Esophagus squamous epithelium (tissue), 5 donors: ENCODE measurements at places on chromosomes 2 and 18. TPM values are rescaled to one million over a fixed set of nuclear protein-coding genes. Genes with fewer than 3 reads are reported as not detected.

Gene GRB14
- total RNA-seq: 0.31 TPM

Gene DCDC2C
- total RNA-seq: not detected

Gene KLHL14
- 0.04 TPM for total RNA-seq

Gene FSIP2
- not detected for total RNA-seq

Gene PSMA8
- total RNA-seq: not detected

Gene SESTD1
- 8.0 TPM for total RNA-seq
